ENCODE measurements at places on chromosomes 12 and 14. TPM values are rescaled to one million over a fixed set of nuclear protein-coding genes. Genes with fewer than 3 reads are reported as not detected.

DNA sequence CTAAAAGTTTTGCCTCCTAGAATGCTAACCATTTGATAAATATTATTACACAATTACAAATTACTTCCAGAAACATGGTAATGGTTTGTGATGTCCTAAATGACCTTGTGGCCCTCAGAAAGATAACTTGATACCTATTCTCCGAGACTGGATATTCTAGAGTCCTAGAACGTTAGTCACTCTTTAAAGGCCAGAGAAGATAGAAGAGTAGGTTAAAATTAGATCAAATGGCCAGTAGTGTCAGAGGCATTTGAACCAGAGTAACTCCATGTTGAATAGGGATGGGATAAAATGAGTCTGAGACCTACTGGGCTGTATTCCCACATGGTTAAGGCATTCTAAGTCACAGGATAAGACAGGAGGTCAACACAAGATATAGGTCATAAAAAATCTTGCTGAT lies 96.6 kb upstream of the ADAMTS20 start:
- no peak for ATAC-seq

Gene TAS2R9
- not detected for total RNA-seq

Gene MAP3K9
- total RNA-seq: 20.1 TPM

DNA sequence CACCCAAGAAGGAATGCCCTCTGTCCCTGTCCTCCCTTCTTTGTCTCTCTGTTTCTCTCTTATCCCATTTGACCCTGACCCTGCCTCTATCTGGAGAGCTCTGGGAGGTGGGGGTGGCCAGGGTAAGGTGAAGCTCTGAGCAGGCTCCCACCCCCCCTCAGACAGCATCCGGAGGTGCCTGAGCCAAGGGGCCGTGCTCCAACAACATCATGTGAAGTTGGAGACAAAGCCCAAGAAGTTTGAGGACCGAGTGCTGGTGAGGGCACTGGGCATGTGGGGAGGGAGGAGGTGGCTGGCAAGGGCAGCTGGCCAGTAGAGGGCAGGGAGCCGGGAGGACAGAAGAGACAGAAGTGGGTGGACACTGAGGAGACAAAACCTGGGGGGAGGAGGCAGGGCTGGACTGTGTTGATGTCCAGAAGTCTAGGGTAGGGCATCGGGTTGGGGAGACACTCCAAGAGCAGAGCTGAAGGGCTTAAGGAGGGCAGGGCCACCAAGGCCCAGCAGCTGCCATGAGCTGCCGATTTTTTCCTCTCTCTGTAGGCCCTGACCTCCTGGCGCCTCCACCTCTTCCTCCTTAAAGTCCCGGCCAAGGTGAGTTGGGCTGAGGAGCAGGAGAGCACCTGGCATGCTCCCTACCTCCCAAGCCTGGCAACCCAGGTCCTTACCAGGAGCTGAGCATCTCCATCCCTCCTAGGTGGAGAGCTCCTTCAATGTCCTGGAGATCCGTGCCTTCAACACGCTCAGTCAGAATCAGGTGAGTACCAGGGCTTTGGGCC lies 1.9 kb downstream of the CARMIL3 start:
- no peak for ATAC-seq

Measured in esophagus mucosa (tissue), 1 donor.